ENCODE measurements at places on chromosomes 13 and 19. TPM values are rescaled to one million over a fixed set of nuclear protein-coding genes. Genes with fewer than 3 reads are reported as not detected.

OR7C1 gene
- not detected for total RNA-seq

STOML3 gene
- total RNA-seq = not detected

KLK12 gene
- total RNA-seq = not detected

ZNF284 gene
- total RNA-seq = 2.0 TPM

CCDC70 gene
- not detected for total RNA-seq

TSHZ3 gene
- total RNA-seq = 2.9 TPM

FAM83E gene
- total RNA-seq = 3.1 TPM

PNMA8A gene
- not detected for total RNA-seq

C3 gene
- total RNA-seq = 8.9 TPM

YJEFN3 gene
- 11.7 TPM for total RNA-seq

NLRP12 gene
- total RNA-seq = not detected

GFY gene
- total RNA-seq = not detected

NECTIN2 gene
- 0.34 TPM for total RNA-seq

ZNF600 gene
- 16.3 TPM for total RNA-seq

CALR3 gene
- not detected for total RNA-seq

C19orf33 gene
- total RNA-seq = 0.86 TPM

KRTDAP gene
- not detected for total RNA-seq

CLEC17A gene
- total RNA-seq = not detected

PLIN4 gene
- total RNA-seq = not detected

ZNF534 gene
- total RNA-seq = not detected

CCDC124 gene
- total RNA-seq = 72.2 TPM

SPATA13 gene
- total RNA-seq = 58.1 TPM

SIGLEC9 gene
- 0.29 TPM for total RNA-seq

TSKS gene
- 4.0 TPM for total RNA-seq

CEACAM8 gene
- total RNA-seq = not detected

ATP4A gene
- not detected for total RNA-seq

RNASEH2B gene
- 84.4 TPM for total RNA-seq

TNFSF9 gene
- 5.8 TPM for total RNA-seq

SMIM44 gene
- total RNA-seq = not detected

HS6ST3 gene
- total RNA-seq = not detected

SIGLEC14 gene
- total RNA-seq = not detected

MKNK2 gene
- 205 TPM for total RNA-seq

CRB3 gene
- total RNA-seq = not detected

ADAMTS10 gene
- 10.1 TPM for total RNA-seq

STAP2 gene
- total RNA-seq = 19.1 TPM

LIN7B gene
- 3.4 TPM for total RNA-seq

GNA15 gene
- 140 TPM for total RNA-seq

WASF3 gene
- total RNA-seq = not detected

ATP1A3 gene
- total RNA-seq = 0.95 TPM

GRK1 gene
- 0.05 TPM for total RNA-seq

IGSF23 gene
- total RNA-seq = not detected

ATXN8OS gene
- not detected for total RNA-seq

SLC10A2 gene
- not detected for total RNA-seq

CTXN1 gene
- not detected for total RNA-seq

PLPP2 gene
- total RNA-seq = 0.34 TPM

Measured in T-helper 1 cell treated with Interleukin-12 subunit alpha and Interleukin-12 subunit beta and Interleukin-4 antibody, amounts not matched to agents 30 ng/mL and 1 ng/mL, for 36 hours (primary cell).